Endodermal cell (in vitro differentiated cells): ENCODE measurements at places on chromosomes 3 and 15.

DNA sequence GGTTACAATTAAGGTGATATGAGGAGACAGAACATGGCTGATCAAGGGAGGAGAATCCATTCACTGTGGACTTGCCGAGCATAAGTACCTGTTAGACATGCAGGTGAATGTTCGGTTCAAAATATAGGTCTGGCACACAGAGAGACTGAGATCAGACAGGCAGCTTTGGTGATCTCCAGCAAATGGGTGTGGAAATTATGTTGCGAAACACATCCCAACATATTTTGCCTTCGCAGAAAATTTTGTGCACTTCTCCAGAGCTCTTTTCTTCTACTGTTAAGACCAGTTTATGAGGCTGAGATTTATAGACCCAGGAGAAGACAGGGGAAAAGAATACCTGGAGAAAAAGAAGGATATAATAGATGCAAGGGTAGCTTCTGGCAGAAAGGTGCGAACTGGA lies 183.2 kb downstream of the NEK10 start:
- DNase-seq, result no peak

GRCh38 chr3:88398581-88398980 lies 248.8 kb downstream of the C3orf38 start:
- no peak for DNase-seq

DNA sequence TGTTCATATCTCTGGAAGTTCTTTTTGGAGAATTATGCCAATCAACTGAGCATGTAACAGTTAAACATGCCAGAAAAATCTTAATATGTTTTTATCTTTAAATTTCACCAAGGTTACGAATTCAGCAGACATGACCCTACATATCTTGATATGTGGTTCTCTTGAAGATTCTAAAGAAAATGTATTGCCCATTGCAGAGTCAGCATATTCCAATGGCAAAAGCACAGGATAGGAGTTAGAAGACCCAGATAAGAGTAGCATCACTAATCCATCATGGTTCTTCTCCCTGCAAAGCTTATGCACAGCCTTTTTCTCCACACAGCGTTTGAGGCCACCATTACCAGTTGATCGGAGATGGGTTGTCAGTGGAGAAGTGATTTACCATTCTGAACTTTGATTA lies 402.8 kb downstream of the EPHB1 start:
- no peak for DNase-seq

- no peak for DNase-seq
Observed at GRCh38 chr15:44720460-44721176, 9.3 kb downstream of the B2M start.

DNA sequence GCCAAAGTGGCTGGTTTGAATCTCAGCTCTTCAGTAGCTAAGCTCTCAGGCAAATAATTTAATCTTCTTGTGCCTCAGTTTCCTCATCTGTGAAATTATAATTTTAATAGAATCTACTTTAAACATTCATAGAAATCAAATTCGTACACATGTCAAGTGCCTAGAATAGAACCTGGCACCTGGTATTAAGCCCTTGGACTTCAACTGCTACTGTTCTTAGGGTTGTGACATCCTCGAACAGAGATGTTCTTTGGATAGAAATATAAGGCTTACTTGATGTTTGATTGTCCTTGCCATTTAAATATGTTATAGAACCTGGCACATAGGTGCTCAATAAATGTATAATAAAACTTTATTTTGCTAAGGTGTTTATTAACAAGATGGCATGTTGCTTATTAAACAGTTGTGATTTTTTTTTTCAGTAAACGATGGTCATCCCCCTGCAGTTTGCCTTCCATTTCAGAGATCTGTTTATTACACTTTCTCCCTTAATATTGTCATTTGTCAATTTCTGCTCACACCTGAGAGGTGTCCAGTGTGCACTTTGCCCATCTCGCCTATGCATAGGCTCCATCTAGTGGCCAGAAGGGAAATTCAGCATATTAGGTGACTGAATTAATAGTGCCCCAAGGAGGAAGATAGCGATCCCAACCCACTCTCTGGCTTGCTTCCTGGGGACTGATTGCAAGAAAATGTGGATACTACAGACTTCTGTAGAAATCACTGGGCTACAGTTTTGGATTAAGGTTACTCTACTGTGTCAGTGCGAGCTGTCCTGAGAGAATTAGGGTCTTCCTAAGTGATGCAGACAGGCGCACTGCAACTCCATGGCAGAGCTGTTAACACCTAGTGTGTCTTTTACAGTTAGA lies 10.7 kb downstream of the IGF1R start:
- DNase-seq, result peak; percentile 57

DNA sequence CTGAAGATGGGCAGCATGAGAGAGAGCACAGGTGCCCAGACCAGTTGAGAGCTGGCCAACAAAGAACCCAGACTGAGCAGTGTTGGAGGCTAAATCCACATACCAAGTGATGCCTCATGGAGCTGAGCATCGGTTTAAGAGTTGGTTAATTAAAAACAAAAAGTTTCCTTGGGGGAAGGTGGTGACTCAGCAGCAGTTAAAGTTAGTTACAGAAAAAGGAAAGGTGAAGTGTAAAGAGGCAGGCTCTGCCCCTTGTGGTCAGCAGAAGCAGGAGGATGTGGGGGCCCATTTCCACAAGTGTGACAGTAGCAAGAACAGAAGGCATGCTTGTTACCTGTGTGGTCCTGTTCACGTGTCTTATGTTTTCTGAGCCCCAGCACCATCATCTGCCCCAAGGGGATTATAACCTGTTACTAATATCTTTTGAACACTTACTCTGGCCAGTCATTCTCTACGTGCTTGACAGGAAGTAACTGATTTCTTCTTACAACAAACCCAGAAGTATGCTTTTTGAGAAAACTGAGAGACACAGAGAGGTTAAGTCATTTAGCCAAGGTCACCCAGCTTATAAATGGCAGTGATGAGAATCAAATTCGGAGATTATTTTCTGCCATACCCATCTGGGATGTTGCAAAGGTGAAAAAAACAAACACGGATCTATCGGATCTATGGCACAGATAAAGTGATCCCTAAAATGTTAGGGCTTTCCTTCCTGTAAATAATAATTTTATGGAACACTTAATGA lies 91.0 kb downstream of the EPHB1 start:
- peak; percentile 72 for DNase-seq

- DNase-seq, result peak; percentile 88
Observed at GRCh38 chr15:53978253-53978906, at the start of gene UNC13C. UNC13C (plus strand) TSS chr15:53978441; CDS start chr15:54012904, 34,463 bp downstream.

DNA sequence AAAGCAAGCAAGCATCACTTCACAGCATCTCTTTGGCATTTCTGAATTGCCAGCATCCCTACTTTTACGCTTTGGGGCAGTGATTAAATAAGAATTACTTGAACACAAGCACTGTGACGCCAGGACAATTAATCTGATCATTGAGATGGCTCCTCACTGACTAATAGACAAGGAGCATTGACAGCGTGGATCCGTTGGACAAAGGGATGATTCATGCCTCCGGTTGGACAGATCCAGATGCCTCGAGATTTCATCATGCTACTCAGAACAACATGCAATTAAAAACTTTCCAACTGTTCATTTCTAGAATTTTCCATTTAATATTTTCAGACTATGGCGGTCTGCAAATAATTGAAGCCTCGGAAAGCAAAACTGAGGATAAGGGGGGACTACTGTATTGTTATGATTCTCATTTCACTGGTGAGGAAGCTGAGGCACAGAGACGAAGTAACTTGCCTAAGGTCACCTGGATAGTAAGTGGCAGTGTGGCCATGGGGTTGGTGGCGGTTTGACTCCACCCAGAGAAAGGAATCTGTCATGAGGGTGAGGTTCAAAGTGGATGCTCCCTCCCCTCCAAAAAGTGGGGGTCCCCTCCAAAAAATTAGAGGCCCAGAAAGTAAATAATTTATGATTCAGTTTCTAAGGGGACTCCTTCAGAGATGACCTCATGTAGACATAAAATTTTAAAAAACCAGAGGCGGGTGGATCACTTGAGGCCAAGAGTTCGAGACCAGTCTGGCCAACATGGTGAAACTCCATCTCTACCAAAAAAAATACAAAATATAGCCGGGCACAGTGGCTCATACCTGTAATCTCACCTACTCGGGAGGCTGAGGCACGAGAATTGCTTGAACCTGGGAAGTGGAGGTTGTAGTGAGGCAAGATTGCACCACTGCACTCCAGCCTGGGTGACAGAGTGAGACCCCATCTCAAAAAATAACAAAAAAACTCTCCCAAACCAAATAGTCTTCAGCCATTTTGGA lies 12.3 kb upstream of the PGPEP1L start:
- no peak for DNase-seq
